ENCODE measurements at places on chromosomes 5 and 9.

GRCh38 chr5:132506094-132506692, 15.6 kb upstream of the IRF1 start:
- DNase-seq = peak; percentile 98

DNA sequence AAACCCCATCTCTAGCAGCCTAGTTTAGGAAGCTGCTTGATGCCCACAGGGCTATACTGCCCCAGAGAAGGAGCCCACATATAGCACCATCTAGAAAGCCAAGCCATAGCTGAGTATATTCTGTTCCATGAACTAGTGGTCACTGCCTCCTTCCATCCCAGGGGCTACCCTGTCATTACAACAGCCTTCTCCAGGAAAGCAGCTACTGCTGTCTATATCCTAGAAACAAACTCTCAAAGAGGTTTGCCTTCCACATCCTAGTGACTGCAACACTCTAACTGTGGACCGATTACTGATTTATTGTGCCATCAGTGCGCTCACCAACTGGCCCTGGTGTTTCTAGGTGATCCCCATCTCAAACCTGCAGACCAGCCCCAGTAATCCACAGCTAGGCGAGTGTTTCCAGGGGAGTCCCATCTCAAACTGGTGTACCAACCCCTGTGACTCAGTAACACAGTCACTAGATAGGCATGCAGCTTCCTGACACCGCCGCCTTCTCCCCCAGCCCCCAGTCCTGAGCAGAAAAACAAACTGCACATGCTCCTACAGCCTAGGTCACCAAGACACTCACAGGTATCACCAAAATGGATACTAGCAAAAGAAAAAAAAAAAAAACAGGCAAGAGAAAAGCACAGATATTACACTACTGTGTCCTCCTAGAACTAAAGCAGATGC, 14.8 kb downstream of the SPTLC1 start:
- peak; percentile 39 for DNase-seq

- no peak for DNase-seq
Observed at GRCh38 chr5:7628248-7628647, 222.7 kb downstream of the CFAP90 start.

GRCh38 chr9:108786322-108786721, 69.5 kb downstream of the ACTL7B start:
- DNase-seq = no peak

DNA sequence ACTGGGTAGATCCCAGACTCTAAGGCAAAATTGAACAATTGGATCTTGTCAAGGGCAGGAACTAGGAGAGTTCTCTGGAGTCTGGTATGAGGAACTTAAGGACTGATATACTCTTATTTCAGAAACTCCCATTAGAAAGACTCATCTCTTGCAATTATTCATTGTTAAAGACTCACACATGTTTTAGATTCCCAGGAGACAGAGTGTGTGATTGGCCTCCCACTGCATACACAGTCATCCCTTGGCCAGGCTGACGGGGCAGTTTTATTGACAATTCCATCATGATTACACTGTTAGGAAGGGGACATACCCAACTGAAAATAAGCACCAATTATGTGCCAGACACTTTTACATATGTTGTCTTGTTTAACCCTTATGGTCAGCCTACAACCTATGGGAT, 347.2 kb downstream of the DMAC1 start:
- DNase-seq = peak; percentile 16

DNA sequence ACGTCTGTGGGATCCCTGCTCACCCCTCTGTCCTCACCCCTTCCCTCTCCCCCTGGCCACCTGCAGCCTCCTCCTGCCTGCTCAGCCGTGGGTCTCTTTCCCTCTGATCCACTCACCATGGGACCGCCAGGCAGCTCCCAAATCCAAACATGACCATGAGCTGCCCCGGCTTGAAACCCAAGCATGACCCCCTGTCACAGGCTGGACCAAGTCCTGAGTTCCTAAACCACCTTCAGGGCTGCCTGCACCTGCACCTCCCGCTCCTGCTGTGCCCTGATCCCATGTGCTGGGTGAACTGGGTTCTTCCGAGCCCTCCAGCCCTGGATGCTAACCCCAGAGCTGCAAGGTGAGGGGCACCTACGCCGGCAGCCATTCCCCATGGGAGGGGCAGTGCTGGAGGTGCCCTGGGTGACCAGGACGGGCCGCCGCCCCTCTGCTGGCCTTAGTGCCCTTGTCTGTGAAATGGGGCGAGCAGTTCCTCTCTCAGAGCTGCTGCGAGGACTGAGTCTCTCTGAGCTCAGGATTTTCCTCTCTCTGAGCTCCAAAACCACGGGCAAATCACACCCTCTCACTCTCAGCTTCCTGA, 149.6 kb downstream of the GAPVD1 start:
- no peak for DNase-seq

DNA sequence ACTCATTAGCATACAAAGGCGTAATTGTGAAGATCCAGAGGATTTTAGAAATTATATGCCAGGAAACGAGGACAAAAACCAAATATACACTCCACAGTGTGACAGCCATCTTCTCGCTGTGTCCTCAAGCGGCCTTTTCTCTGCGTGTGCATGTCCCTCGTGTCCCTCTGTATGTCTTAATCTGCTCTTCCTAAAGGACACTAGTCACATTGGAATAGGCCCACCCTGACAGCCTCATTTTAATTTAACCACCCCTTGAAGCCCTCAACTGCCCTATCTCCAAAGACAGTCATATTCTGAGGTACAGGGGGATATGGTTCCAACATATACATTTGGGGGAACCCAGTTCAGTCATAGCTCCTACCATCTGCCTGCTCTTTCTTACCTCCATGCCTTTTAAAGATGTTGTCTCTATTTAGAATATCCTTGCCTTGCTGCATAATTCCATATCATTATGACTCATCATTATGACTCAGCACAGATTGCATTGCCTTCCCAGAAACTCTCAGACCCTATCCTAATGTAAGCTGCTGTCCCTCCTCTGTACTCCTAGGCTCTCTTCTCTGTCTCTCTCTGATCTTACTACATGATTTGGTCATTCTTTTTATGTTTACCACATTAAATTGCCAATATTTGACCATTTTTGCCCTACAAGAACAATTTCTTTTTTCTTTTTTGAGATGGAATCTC, 210.9 kb downstream of the AOPEP start:
- peak; percentile 77 for DNase-seq

DNA sequence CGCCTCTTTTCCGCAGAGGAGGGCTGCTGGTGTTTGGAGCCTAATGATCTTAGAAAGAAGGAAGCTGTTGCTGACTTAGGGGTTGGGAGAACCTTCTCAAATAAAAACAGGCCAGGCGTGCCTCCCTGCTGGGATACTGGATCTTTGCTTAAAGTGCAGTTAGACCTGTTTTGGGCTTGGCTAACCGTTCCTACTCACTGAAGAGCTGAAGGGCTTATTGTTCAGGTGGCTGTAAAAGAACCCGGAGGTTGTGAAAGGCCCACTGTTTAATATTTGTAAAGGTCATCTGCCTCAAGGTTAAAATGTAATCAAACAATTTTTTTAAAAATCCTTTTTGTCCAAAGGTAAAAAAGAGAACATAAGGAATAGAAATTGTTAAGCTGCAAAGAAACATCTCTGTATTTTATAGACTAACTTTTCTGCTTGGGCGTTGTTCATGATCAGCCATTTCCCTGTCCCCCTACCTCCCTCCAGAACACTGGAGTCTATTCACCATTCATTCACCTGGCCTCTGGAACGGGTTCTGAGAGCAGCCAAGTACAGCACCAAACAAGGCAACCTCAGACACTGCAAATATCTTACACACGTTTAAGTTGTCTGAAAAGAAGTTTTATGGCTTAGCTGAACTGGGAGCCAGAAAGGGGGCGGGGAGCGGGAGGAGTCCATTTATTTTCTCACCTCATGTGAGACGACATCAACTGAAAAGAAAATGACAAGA, 18.6 kb upstream of the MTMR12 start:
- no peak for DNase-seq

DNA sequence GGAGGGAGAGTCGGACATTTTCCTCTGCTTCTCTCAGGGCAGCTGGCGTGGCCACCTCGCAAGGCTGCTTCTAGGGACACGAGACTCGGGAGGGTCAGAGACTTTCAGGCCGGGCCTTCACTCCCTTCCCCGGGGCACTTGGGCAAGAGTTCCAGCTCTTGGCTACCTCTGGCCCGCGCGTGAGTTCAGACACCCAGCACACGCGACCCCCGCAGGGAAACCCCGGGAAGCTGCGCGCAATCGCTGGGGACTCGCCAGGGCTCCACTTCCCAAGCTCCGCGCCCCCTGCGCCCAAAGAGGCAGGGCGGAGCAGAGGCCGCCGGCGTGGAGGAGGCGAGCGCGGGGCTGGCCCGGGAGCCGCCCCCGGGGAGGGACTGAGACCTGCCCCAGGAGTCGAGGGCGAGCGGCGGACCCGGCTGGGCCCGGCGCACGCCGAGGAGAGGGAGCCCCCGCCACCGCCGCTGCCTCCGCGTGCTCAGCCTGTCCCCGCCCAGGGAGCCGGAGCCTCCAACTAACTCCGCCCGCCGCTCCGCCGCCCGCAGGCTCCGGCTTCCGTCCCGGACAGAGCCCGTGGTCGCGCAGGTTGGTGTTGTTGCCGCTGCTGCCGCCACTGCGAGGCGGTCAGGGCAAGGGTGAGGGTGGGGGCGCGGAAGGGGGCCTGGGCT, at the start of gene PAM:
Gene PAM (plus strand): TSS at position 539 of the 665 bp plus-strand sequence. CDS start 110,891 bp downstream, outside the sequence.
- DNase-seq = no peak

DNA sequence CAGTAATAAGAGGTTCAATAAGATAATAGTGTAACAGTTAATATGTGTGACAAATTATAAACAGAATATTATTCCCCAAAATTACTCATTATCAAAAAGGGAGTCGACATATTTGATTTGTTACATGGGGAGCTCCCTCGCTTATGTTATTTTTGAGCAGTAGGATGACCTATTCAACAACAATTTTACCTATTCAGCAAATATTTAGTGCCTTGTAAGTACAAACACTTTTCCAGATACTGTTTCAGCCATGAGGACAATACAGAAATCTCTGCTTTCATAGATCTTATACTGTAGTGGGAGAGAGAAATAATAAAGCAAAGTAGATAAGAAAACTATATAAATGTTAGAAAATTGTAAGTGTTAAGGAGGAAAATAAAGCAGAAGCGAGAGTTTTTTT, 1342.8 kb upstream of the WWC1 start:
- DNase-seq = no peak

GRCh38 chr5:52896534-52897237, 92.5 kb upstream of the ITGA2 start:
- peak; percentile 54 for DNase-seq

DNA sequence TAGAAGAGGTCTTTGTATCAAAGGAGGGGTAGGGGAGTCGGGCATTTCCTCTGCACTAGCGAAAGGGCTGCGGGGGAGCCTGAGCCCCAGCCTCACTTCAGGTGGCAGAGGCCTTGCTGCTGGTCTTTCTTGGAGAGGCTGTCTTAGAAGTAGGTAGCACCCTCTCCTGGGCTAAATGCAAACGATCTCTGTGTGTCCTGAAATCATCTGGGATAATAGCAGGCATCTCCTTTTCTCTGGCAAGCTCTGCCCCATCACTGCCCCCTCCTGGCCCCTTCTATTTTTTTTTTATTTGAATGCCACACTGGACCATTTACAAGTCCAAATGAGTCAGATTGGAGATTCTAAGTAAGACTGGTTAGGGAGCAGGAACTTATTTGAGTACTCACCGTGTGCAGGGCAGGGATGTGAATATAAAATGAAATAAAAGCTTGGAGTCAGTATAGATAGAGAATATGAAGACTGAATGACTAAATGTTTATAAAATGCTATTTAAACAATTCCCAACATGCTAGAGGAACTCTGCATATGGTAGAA, 137.1 kb downstream of the FGF1 start:
- DNase-seq = peak; percentile 76

Data from GM04503 (cell line).